Posterior cingulate gyrus (tissue), 11 donors: ENCODE measurements at places on chromosomes 12 and 14.

- no peak for DNase-seq
Measured at GRCh38 chr12:87518481-87518880, 510.7 kb downstream of the C12orf50 start.

- no peak for DNase-seq
Measured at GRCh38 chr12:78571953-78572352, 292.6 kb upstream of the SYT1 start.

GRCh38 chr14:105204931-105205672, 24.0 kb upstream of the NUDT14 start:
- DNase-seq, result no peak

GRCh38 chr12:102741196-102741595, 175.8 kb downstream of the PAH start:
- DNase-seq, result no peak

DNA sequence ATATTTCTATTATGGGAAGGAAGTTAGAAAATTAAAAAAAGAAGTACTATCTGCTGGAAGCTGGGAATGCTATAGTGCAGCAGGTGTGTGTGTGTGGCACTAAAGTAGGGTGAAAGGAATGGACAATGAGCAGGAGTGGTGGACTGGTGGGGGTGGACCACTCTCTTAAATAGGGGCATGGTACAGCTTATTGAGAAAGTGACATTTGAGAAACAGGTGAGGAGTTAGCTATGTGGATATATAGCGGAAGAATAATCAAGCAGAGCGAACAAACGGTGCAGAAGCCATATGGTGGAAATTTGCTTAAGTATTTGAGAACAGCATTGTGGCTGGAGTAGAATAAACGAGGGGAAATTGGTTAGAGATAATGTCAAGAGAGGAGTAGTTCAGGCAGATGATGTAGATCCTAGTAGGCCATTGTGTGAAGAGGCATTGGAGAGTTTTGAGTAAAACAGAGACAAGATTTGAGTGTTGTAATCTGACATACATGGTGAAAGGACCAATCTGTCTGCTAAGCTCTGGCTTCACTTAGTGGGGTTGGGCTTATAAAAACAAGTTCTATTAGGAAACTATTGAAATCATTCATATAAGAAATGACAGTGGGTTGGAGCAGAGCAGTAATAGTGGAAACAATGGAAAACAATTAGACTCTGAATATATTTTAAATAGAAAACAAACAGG, 149.2 kb upstream of the SYT10 start:
- DNase-seq, result no peak

GRCh38 chr12:111150360-111150759, 218.5 kb downstream of the PHETA1 start:
- DNase-seq, result no peak

DNA sequence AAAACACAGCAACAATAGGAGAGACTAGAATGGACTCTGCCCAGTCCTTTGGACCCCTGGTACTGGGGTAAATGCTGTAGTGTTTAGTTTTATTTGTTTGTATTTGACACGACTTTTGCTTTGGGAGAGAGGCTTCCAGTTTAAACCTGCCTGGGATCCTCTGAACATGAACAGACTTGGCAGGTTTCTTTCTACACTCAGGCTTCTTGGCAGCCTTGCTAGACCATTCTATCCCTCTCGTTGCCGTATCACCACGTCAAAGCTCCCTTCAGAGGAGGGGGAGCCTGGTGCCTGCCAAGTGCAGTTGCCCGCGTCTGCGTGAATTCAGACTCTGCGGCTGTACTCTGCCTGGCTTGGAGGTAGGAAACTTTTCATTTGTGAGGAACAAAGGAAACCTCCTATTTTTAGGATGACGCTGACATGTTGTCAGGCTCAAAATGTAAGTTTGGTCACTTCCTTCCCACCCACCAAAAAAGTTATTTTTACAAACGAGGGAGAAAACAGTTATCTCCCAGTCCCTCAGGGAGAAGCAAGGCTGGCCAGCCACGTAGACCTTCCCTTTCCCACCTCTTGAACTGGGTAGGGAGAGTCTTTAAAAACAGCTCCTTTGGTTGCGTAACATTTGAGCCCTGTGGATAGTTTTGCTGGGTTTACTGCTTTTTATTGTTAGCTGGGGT, 25.9 kb downstream of the CD9 start:
- DNase-seq, result peak; percentile 61

DNA sequence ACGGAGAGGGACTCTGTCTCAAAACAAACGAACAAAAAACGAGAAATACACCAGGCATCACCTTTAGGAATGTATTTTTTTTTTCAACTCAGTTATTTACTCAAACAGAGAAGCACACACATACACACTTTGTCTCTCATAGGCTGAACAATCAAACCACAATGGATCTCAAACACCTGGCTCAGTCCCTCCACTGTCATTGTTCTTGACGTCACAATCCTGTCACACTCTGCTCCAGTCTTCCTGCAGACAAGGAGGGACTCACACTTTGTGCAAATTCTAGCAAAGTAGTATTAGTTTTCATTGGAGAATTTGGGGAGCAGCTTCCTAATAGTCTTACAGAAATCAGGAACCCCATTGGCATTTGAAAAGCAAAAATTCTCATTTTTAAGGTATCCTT, 727.8 kb downstream of the BCL11B start:
- DNase-seq, result no peak

GRCh38 chr12:121515615-121516014, 65.2 kb downstream of the KDM2B start:
- no peak for DNase-seq

GRCh38 chr12:25496098-25496587, 56.9 kb downstream of the LMNTD1 start:
- no peak for DNase-seq

DNA sequence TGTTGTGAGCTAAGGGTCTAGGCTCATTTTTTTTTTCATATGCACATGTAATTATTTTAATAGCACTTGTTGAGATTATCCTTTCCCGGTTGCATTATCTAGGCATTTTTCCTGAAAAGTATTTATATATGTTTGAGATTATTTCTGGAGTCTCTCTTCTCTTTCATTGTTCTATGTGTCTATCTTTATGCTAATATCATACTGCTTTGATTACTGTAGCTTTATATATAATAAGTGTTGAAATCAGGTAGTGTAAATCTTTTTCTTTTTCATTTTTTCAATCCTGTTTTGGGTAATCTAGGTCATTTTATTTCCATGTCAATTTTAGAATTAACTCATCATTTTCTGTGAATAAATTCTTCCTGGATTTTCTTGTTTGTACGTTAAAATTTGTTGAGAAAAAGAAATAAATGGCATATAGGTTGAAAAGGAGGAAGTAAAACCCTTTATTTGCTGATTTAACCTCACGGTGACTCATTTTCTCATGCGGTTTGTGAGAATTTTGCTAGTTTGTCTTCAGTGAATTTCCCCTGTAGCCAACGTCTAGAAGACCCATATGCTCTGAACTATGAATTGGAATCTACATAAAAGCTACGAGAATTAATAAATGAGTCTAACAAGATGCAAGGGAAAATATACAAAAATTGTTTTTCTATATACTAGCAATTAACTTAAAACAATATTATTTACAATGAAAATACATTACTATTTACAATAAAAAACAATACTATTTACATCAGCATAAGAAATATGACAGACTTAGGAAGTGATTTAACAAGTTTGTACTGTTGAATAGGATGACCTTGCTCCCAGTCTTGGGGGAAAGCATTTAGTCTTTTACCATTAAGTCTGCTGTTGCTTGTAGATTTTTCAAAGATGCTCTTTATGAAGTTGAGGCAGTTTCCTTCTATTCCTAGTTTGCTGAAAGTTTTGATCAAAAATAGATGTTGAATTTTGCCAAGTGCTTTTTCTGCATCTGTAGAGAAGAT, 105.0 kb downstream of the SNAPC1 start:
- no peak for DNase-seq

- no peak for DNase-seq
Measured at GRCh38 chr14:68295316-68295816, 475.8 kb downstream of the RAD51B start.

GRCh38 chr12:57771873-57772428, at the start of gene METTL1:
TSS of gene METTL1 (minus strand) at chr12:57772105. CDS start at chr12:57772083, 22 bp downstream.
- DNase-seq, result peak; percentile 99

DNA sequence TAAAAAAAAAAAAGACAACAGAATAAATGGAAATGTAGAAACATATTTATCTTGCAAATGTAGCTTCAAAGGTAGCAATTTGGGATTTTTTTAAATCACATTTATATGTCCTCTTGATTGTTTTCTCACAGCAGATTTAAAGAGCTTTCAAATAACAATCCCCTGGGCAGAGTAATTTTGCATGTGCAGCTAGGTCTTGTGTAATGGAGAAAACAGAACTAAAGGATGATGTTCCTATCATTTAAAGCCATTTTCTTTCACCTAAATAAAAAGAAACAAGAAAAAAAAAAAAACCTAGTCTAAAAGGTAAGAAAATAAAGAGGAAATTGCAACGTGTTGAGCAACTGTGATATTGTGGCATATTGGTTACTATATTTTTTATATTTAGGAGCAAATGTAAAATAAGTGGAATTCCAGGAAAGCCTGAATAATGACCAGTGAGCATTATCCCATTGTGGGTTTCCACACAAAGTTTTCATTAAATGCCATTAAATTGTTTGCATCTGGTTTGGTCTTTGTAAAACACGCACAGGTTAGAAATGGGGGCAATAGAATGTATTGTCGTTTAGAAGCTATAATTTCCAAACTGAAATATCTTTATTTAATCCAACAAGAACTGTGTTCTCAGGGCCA, 215.6 kb downstream of the SLC6A15 start:
- no peak for DNase-seq

DNA sequence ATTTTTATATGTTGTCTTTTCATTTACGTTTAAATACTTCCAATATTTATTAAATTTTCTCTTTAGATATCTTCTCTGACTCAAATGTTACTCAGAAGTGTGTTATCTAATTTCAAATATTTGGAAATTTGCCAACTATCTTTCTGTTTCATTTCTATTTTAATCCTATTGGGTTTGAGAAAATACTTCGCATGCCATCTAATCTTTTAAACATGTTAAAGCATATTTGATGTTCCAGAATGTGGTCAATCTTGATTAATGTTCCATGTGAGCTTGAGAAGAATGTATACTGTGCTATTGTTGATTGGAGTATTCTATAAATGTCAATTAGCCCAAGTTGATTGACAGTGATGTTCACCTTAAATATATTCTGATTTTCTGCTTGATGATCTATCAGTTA, 11.9 kb upstream of the DCN start:
- no peak for DNase-seq

DNA sequence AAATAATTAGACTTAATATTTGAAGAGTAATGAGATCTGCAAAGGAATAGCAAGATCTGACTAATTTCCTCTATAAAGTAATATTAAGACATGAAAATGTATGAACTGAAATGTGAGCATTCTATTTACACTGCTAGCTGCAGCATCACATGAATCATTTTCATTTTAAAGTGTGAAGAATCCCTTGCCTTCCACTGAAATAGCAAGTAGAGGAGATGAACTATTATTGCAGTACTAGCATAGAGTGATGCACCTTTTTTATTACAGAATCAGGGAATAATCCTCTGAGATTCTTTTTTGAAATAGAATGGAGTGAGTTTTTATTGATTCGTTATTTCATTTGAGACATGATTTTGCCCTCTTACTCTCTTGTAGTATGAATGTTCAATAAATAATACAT, 281.9 kb upstream of the NAV3 start:
- DNase-seq, result no peak

- DNase-seq, result no peak
Measured at GRCh38 chr12:50841716-50842531, 802 bp upstream of the TMPRSS12 start.

- no peak for DNase-seq
Measured at GRCh38 chr12:77225373-77225772, 160.0 kb upstream of the E2F7 start.

DNA sequence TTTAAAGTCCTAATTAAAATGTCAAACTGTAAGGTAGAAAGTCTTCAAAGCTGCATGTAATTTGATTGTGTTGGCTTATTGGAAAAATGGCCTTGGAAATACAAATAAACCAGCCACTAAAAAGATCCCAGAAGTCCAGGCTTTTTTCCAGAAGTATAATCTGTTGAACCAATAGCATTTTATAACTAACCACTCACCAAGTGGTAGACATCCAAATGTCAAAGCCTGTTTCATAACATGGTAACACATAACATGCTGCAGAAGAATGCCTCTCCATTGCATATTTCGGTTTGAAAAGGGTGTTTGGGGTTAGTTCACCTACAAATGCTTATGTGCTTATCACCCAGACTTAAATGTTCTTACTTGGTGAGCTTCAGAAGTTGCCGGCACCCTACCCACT, 183.7 kb upstream of the DIO2 start:
- no peak for DNase-seq

GRCh38 chr12:92431146-92431545, 271.6 kb upstream of the PLEKHG7 start:
- no peak for DNase-seq

DNA sequence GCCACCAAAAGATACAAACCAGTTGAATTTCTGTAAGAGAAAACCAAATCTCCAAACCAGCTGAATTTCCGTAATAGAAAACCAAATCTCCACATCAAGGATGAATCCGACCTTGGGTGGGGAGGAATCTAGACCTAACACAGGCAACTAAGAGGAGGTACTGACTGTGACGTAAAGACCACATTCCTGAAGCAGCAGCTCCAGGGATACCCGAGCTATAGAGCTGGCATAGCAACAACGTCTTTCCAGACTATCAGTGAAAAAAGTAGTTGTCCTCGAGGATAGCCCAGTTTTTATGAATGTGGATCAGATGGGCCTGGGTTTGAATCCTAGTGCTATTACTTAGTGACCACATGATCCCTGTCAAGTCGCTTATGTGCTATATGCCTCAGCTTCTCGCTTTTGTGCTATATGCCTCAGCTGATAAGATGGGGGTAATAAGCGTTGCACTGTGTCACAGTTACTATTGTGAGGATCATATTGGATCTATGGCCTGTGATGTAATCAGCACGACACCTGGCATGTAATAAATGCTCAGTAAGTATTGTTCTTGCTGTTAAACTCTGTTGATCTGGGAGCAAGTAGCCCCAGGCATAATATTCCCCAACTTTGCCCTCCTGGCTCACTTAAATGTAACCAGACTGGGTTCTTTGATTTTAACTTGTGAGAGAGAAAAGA, 113.8 kb downstream of the EGLN3 start:
- no peak for DNase-seq
